ENCODE measurements at places on chromosomes 1 and 21. TPM values are rescaled to one million over a fixed set of nuclear protein-coding genes. Genes with fewer than 3 reads are reported as not detected.

Gene KPRP
- not detected for total RNA-seq

Gene PIP5K1A
- total RNA-seq: 87.5 TPM

Gene CACHD1
- total RNA-seq: 44.7 TPM

GRCh38 chr1:175443332-175443731 lies 250.8 kb upstream of the KIAA0040 start:
- DNase-seq: no peak

Gene IL10
- total RNA-seq: not detected

DNA sequence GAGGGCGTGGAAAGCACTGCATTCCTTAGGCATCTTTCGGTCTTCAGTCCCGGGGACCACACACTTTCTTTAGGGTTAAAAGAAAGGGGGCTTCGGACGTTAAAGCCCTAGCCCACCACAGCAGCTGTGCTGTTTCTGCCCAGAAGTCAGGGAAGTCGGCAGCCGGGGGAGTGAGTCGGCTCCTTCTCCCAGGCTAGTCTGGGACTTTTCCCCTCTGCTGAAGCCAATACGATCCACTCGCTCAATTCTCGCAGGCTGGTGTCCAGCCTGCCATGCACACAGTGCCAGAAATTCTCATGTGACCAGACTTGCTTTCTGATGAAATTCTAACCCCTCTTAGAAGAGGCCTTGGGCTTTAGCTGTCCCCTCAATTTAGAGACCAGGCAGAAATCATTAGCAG lies 67.7 kb downstream of the BCAR3 start:
- no peak for DNase-seq

DNA sequence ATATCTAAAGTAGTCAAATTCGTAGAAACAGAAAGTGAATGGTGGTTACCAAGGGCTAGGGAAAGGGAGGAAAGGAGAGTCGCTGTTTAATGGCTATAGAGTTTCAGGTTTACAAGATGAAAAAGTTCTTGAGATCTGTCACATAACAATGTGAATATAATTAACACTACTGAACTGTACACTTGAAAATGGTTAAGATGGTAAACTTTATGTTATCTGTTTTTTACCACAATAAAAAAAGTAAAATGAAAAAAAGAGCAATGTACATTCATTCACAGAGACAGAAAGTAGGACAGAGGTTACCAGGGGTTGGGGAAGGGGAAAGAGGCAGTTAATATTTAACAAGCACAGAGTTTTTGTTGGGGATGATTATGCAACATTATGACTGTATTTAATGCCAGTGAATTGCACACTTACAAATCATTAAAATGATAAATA lies 53.3 kb upstream of the SEC16B start:
- no peak for DNase-seq

- no peak for DNase-seq
These were observed 15.2 kb downstream of the GIPC2 start for GRCh38 chr1:78060857-78061563.

Gene TCHHL1
- total RNA-seq: not detected

- DNase-seq: no peak
These were observed 193.9 kb upstream of the LMO4 start for GRCh38 chr1:87134625-87135328.

DNA sequence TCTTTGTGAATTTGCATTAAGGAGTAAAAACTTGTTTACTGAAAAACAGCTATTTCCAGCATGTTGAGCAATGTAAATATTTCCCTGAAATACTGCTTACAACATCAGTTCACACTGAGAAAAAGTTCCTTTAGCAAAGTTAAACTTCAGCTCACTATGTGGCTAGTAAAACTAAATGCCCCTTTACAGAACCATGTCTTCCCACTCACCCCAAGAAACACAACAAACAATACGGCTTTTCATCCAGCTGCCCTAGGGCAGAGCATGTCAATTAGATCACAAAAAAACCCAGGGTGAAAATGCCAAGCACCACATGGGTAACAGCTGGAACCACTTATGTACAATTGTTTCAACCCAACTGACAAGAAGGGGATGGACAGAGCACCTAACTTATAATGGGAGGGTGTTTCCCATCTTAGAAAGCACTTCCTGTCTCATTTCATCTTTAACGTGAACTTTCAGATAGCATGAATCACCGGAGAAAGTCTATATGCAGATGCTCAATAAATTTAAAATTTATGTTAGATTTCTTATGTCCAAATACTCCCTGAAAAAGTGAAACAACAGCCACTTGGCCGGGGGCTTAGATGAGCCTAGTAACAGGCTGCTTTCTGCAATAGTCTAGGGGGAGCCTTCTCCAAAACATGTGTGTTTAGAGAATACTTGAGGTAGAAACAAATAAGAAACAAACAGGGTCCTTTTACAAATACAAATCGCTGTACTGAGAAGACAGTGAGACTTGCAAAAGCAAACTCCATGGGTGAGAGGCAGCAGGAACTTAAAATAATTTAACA lies 6.6 kb downstream of the NID1 start:
- DNase-seq: no peak

DNA sequence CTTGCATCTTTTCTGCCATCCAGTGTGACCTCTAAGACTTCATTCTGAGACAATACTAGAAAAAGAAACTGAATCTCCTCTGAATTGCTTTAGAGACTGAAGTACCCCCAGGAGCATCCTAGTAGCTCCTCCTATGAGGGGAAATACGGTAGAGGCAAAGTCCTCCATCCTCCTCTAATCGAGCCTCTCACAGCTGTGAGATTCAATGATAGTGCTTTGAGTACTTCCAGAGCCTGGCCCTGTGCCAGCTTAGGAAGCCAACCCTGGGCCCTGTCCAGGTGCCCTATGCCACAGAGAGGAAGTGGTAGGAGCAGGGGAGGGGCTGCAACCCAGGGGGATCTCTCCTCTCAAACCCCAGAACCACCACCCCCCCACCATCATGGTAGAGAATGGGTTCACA lies 10.7 kb downstream of the RORC start:
- DNase-seq: no peak

DNA sequence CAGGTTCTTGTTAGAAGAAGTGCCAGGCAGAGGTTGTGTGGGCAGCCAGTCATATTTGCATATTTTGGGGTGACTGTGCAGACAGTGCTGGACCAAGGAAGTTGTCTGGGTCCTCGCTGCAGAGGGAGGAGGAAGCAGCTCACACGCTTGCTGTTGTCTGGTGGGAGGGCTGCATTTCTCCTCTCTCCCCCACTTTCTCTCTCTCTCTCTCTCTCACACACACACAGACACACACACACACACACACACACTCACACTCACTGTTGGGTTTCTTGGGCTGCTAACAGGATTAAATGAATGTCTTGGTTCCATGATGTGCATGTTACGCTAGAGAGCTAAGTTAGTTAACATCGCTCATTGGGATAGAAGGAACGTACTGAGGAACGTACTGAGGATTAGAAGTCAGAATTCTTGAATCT lies 72.9 kb downstream of the AGPAT3 start:
- DNase-seq: no peak

- DNase-seq: no peak
These were observed 65.2 kb downstream of the CNST start for GRCh38 chr1:246631426-246631825.

DNA sequence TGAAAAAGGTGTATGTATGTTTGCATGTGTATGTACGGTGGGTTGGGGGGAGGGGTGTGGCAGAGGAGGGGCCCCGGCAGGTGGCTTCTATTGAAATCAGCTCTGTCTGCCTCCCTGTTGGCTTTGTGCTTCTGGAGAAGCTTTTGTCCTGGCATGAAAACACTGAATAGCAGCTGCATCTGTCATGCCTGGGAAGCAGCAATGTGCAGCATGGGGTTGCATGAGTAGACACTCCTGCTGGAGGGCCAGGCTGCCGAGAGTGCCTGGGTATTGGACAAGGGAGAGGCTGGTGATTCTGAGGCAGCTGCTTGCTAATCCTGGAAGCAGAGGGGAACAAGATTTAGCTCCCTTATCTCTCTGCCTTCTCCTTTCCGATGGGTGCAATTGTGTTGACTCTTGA lies 20.5 kb downstream of the MAPKAPK2 start:
- no peak for DNase-seq

All from H1 (cell line).